Cardiac fibroblast (primary cell): ENCODE measurements at places on chromosomes 12 and 14.

GRCh38 chr14:34113005-34113511 is 162.2 kb upstream of the EGLN3 start:
- DNase-seq, result peak; percentile 5

- peak; percentile 8 for DNase-seq
These were observed 80.3 kb downstream of the ESRRB start for GRCh38 chr14:76456200-76456599.

- DNase-seq, result no peak
These were observed 206.1 kb downstream of the SLC41A2 start for GRCh38 chr12:104752016-104752415.

DNA sequence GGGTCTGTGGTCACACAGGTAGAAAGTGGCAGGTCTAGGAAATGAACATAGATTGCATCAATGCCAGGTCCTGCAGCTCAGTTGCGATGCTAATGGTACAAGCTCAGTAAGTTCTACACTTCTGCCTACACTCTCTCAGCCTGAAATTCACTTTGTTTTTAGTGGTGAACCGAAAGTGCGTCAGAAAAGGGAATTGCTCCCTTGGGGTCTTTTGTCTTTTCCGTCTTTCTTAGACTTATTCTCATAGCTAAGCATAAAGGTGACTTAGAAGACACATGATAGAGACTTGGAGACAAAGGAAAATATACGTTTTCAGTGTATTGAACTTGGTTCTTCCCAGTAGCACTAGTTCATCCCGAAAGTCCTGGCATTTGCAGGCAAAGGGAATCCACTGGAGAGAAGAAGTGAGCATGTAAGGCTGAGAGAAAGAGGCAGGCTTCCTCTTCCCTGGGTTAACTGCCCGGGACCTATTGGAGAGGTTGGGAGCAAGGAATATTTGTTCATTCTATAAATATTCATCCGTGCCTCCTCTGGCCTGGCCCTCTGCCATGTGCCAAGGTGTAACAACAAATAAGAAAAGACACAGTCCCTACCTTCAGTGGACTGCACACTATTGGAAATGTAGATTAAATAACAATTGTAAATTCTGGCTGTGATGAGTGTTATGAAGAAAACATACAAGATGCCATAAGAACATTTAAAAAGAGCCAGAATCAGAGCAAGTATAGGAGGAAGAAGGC is 785.8 kb downstream of the MED13L start:
- DNase-seq, result no peak

DNA sequence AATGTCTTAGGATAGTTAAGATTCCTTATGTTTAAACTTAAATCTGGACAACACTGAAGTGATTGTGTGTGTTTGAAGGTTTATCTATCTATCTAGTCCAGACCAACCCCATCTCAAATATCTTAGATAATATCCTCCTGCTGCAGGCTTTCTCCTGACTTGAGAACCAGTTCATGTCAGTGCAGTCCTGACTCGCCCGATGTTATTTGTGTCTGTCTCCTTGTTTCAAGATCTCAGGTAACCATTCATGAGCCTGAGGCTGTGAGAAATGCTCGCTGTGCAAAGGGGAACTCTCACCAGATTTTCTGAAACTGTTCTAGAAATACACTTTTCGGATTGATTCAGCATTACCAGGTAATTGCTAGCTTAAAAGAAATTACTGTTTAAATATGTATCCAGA is 356.2 kb downstream of the SNAPC1 start:
- no peak for DNase-seq

- peak; percentile 77 for DNase-seq
These were observed 37.3 kb downstream of the PPP1R12A start for GRCh38 chr12:79897617-79898016.
